ENCODE measurements at places on chromosomes 12 and 14. TPM values are rescaled to one million over a fixed set of nuclear protein-coding genes. Genes with fewer than 3 reads are reported as not detected.

GRCh38 chr12:9037431-9037830, 48.1 kb downstream of the KLRG1 start:
- no peak overlapping the region for H3K27ac ChIP-seq
- no peaks in the 10 kb centered on the region for H3K4me1 ChIP-seq
- H3K36me3 ChIP-seq, result no peaks in the 10 kb centered on the region
- H3K27me3 ChIP-seq, result no peaks in the 10 kb centered on the region

DNA sequence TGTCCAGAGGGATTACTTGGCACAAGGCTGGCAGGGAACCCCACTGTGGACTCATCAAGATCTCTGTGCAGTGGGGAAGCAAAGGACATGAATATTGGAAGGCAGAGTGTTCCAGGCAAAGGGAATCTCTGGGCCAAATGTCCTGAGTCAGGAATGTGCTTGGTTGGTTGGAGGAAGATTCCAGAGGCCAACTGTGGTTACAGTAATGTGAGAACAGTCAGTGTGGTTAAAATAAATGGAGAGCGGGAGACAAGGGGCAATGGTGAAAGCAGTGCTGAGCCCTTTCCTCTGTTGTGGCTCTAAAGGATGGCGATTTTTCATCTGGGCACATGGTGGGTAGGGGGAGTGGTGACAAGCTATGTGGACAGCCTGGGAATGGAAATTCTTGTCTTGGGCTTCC, 948.2 kb downstream of the BCL11B start:
- DNase-seq, result no peak
- no peak overlapping the region for H3K4me3 ChIP-seq
- no peaks in the 10 kb centered on the region for H3K27me3 ChIP-seq
- H3K36me3 ChIP-seq, result no peaks in the 10 kb centered on the region

GRCh38 chr12:29207120-29207519, 58.0 kb downstream of the FAR2 start:
- no peaks in the 10 kb centered on the region for H3K27me3 ChIP-seq
- no peak overlapping the region for H3K27ac ChIP-seq
- no peaks in the 10 kb centered on the region for H3K4me1 ChIP-seq

- H3K27ac ChIP-seq, result no peak overlapping the region
- no peaks in the 10 kb centered on the region for H3K27me3 ChIP-seq
- H3K4me1 ChIP-seq, result no peaks in the 10 kb centered on the region
- no peak overlapping the region for H3K4me3 ChIP-seq
Measured at GRCh38 chr12:120126635-120127005, 10.1 kb upstream of the RAB35 start.

- peak; percentile 17 for DNase-seq
- no peak overlapping the region for H3K4me3 ChIP-seq
- H3K27me3 ChIP-seq, result no peaks in the 10 kb centered on the region
- no peak overlapping the region for H3K27ac ChIP-seq
- H3K4me1 ChIP-seq, result peaks cover 3% of the 10 kb centered on the region
- no peaks in the 10 kb centered on the region for H3K36me3 ChIP-seq
Measured at GRCh38 chr14:104187931-104188726, 49.7 kb downstream of the KIF26A start.

GRCh38 chr12:67885375-67886169, 103.7 kb upstream of the IFNG-AS1 start:
- no peak overlapping the region for H3K4me3 ChIP-seq
- H3K4me1 ChIP-seq, result no peaks in the 10 kb centered on the region
- DNase-seq, result no peak
- H3K36me3 ChIP-seq, result no peaks in the 10 kb centered on the region
- H3K27ac ChIP-seq, result no peak overlapping the region

DNA sequence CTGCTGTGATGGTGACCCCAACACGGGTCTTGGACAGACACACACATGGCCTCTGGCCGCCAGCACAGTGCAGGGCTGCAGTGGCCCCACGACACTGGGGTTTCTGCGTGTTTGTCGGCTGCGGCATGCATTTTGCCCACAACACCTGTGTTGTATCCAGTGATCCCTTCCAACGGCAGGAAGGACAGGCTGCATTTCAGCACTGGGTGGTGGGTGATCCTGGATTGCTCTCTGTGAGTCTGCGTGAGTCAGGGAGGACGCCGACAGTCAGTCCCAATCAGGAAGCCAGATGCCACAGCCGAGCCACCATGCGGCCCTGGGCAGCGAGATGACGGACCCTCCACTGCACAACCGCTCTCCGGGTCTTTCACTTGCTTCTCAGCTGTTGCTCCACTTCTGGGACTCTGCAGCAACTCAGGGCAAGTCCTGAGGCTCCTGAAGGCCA, 20.6 kb downstream of the LRTM2 start:
- peaks cover 19% of the 10 kb centered on the region for H3K4me1 ChIP-seq
- no peaks in the 10 kb centered on the region for H3K36me3 ChIP-seq
- H3K4me3 ChIP-seq, result no peak overlapping the region

- no peak overlapping the region for H3K27ac ChIP-seq
- peaks cover 16% of the 10 kb centered on the region for H3K36me3 ChIP-seq
- no peaks in the 10 kb centered on the region for H3K4me1 ChIP-seq
- H3K4me3 ChIP-seq, result no peak overlapping the region
- no peak for DNase-seq
Measured at GRCh38 chr12:21631367-21631766, 26.3 kb downstream of the LDHB start.

DNA sequence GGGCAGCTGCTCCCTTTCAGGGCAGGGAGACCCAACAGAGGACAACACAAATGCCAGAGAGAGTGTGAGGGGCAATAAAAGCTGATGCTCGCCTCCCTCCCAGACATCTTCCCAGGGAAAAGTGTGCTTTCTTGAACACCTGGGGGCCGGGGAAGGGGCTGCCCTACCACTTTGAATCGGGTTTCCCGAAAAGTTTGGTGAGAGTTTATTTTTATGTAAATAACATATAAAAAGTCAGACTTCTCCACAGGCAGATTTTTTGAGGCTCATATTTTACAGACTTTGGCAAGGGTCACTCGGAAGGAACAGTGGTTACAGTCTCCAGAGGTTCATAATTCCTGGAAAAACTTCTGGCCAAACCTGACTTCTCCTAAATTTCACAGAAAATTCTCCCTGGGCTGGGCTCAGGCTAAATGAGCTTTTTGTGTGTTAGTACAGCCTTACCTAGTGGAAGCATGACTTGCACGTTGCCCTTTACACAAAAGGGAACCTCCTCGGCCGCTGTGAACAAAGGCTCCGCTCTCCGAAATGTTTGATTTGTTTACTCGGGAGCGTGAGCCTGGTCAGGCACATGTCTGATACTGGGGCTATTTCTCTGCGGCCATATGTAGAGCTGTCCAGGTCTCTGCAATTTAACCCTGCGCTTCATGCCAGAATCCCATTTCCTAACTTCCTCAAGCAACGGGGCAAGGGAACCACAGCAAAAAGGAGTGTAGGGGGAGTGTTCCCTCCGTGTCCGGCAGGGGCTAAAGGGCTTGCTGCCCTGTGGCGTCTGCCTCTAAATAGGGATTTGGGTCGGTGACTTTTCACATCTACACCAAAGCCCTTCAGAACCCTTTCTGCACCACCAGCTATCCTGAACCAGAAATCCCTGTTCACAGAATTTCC, 3.4 kb downstream of the RTL1 start:
- peak overlapping the region; percentile 56 for H3K4me3 ChIP-seq
- H3K27me3 ChIP-seq, result peaks cover 28% of the 10 kb centered on the region
- DNase-seq, result peak; percentile 26
- peaks cover 8% of the 10 kb centered on the region for H3K4me1 ChIP-seq

GRCh38 chr14:50999726-51000125, 55.4 kb upstream of the PYGL start:
- peaks cover 13% of the 10 kb centered on the region for H3K4me1 ChIP-seq
- no peaks in the 10 kb centered on the region for H3K27me3 ChIP-seq
- peak; percentile 33 for DNase-seq
- no peak overlapping the region for H3K27ac ChIP-seq
- H3K36me3 ChIP-seq, result no peaks in the 10 kb centered on the region

- no peaks in the 10 kb centered on the region for H3K27me3 ChIP-seq
- no peak for DNase-seq
- no peak overlapping the region for H3K27ac ChIP-seq
- H3K36me3 ChIP-seq, result no peaks in the 10 kb centered on the region
Measured at GRCh38 chr12:64335886-64336466, 54.6 kb downstream of the C12orf56 start.

GRCh38 chr12:28543021-28543890, 353.0 kb downstream of the CCDC91 start:
- H3K27ac ChIP-seq, result no peak overlapping the region
- no peak for DNase-seq
- peaks cover 10% of the 10 kb centered on the region for H3K4me1 ChIP-seq
- no peaks in the 10 kb centered on the region for H3K36me3 ChIP-seq
- H3K27me3 ChIP-seq, result no peaks in the 10 kb centered on the region
- no peak overlapping the region for H3K4me3 ChIP-seq

DNA sequence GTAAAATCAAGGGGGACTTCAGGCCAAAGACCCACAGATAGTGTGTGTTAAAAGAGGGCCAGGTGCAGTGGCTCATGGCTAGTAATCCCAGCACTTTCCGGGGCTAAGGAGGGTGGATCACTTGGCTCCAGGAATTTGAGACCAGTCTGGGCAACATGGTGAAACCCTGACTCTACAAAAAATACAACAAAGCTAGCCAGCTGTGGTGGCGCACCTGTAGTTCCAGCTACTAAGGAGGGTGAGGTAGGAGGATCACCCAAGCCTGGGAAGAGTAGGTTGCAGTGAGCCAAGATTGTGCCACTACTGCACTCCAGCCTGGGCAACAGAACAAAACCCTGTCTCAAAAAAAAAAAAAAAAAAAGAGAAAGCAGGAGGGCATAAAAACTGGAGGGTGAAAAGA, 8.5 kb downstream of the VCPKMT start:
- no peaks in the 10 kb centered on the region for H3K27me3 ChIP-seq
- H3K36me3 ChIP-seq, result peaks cover 29% of the 10 kb centered on the region
- no peak for DNase-seq
- H3K27ac ChIP-seq, result no peak overlapping the region

- no peak overlapping the region for H3K4me3 ChIP-seq
- no peak for DNase-seq
- H3K4me1 ChIP-seq, result no peaks in the 10 kb centered on the region
Measured at GRCh38 chr14:105839425-105840265, 313.3 kb downstream of the TMEM121 start.

NPAS3 gene
- 1.2 TPM for total RNA-seq

DNAJC22 gene
- total RNA-seq, result 12.9 TPM

SP1 gene
- 57.6 TPM for total RNA-seq

SLC25A21 gene
- 0.87 TPM for total RNA-seq

FBXO33 gene
- total RNA-seq, result 21.9 TPM

RTRAF gene
- total RNA-seq, result 300 TPM

KRT71 gene
- not detected for total RNA-seq

SSTR1 gene
- 0.23 TPM for total RNA-seq

BCL11B gene
- total RNA-seq, result 0.73 TPM
